Stimulated activated naive CD4-positive, alpha-beta T cell treated with Interleukin-2 at 50 U/mL for 16 hours (primary cell): ENCODE measurements at places on chromosomes 12 and 14.
A peak's percentile ranks its signal among the peaks of the same experiment; 100 is the strongest.

DNA sequence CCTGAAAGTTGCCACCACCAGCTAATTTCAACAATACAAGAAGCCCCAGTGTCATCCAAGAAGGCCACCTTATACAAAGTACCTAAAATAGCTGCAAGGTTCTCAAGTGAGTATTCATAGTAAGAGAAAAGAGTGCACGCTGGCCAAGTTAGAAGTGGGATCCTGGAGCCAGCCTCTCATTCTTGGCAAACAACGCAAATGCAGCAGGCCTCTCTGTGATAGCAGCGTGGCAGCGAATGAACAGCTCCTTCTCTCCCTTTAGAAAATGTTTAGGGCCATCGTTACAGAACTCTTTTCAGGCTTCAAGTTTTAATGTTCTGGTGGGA, 78.0 kb upstream of the IFNG-AS1 start:
- no peak for DNase-seq

DNA sequence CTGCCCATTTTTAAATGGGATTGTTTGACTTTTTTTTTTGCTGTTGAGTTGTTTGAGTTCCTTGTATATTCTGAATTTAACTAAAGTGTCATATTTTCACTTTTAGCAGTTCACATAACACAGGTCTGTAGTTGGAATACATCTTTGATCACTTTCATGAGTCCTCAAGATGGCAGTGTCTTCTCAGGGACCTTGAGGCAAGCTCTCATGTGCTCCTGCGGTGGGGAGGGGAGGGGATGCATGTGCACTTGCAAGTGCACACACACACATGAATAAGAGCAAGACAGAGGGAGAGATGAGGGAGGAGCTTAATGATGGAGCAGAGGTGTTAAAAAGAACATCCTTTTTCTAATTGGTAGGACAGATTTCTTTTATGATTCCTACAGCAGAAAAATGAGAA, 291.4 kb upstream of the OR4E1 start:
- DNase-seq = peak; percentile 43

DNA sequence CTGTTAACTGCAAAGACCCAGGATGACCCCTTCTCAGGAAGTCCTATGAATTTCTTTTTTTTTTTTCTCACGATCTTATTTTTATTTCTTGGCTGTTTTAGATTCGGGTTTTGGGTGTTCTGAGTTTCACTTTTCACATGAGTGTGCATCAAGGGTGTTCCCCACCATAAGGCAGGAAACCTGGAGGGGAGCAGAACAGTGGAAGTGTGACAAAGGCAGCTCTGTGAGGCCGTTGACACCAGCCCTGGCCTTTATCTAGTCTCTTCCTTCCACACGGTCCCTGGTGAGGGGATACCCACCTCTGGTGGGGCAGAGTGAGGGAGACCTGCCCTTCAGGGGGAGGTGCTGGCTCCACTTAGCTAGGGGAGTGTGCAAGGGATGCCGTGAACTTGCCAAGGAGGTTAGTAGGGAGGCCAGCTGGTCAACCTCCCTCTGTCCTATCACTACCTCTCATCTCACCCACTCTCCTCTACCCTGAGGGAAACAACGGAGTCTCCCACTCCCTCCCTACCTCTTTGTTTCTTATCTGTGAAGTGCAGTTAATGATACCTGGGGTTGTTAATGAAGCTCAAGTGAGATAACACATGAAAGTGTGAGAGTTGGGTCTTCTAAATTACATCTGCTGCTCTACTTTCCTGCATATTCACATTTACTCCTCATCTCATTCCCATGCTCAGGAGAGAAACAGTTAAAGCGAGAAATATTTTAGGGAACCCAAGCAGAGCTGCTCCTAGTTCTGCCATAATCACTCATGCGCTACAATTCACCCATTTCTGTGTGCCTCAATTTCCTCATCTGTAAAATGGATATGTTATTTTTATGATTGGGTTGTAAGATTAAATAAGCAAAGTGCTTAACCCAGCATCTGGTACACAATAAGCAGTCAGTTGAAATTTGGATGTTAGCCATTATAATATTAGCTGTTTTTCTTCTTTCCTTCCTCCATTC, 4.4 kb upstream of the GALNT6 start:
- DNase-seq = no peak

DNA sequence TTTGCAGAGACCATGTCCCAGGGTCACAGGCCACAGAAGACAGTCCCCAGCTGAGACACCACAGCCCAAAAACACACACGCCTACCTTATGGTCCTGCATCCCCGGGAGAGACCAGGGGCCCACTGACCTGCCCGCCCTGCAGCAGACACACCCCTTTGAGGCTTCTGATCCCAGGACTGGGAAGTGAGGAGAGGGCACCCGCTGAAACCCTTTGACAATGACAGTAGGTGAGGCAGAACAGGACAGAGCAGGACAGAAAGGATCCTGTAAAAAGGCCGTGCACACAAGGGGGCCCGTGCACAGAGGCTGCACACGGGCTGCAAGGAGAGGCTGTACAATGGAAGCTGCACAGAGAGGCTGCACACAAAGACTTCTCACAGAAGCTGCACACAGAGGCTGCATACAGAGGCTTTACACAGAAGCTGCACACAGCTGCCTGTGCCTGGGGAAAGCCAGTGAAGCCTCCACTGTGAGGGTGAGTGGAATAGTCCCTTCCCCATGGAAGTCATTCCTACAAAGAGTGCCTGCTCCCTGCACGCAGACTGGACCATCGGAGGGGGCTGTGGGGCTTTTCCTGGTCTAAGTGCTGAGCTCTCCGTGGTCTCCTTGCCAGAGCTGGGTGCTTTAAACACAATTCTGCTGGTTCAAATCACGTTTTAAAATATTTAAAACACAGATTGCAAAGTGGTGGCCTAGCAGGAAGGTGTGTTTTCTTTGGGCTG, 16.6 kb upstream of the SFSWAP start:
- DNase-seq = no peak

- no peak for DNase-seq
Observed at GRCh38 chr14:23409475-23409874, 1.4 kb upstream of the MYH6 start.

DNA sequence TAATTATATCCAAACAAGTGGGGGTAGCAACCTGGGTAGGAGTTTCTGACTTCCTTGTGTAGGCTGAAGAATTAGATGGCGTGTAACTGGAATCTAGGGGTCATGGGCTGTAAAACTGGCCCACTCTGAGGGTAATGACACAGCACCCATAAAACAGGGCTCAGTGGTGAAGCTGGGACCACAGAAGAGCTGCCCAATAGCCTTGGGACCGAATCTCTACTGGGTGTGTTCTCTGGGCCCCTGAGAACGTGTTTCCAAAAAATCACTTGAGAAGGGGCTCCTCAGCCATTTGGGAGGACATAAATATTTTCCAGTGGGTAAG, 3.7 kb downstream of the RNASE8 start:
- no peak for DNase-seq

DNA sequence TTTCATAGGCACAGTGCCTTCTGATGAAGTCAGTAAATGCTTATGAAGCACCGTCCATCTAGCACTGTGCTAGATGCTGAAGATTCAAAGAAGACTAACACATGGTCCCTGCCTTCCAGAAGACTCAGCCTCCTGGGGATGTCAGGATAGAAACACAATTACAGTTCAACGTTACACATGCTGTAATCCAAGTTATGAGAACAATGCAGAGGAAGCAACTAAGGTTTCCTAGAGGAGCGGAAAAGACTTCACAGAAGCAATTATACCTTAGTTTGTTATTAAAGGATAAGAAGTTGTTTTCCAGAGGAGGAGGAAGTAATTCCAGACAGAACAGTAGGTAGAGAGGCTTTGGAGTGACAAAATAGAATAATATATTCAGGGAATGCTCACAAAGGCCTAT, 66.9 kb upstream of the FGD4 start:
- DNase-seq = no peak

GRCh38 chr12:50351120-50352043, 45.0 kb downstream of the FAM186A start:
- DNase-seq = no peak

- no peak for DNase-seq
Observed at GRCh38 chr14:81366214-81366613, 33.9 kb downstream of the STON2 start.

- DNase-seq = no peak
Observed at GRCh38 chr14:44300916-44301315, 206.2 kb downstream of the FSCB start.

DNA sequence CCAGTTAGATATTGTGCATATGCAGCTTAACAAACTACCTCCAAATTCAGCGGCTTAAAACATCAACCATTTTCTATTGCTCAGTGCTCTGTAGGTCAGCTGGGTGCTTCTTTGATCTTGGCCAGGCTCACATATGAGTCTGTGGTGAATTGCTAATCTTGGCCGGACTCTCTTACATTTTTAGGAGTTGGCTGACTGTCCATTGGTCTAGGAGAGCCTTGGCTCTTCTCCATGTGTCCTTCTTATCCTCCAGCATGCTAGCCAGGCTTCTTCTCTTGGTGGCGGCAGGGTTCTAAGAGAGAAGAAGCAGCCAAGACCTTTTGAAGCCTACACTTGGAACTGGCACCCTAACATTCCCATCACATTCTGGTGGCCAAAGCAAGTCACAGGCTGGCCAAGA, 174.3 kb upstream of the PWP1 start:
- DNase-seq = no peak
